ENCODE measurements at places on chromosomes 16 and 17.

DNA sequence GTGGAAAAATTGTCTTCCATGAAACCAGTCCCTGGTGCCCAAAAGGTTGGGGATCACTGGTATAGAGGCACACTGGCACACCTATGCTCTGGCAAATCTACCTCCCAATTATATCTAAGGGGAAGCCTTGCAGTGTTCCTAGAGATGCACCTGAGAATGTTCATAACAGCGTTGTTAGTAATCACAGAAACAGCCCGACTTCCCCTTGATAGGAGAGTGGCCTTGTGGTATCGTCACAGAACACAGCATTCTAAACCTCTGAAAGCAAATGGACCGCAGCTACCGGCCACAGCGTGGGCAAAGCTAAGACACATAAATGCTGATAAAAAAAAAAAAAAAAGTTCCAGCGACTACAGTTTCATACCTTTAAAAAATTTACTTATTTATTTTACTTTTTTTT, 39.1 kb upstream of the ADGRG1 start:
- DNase-seq = no peak

DNA sequence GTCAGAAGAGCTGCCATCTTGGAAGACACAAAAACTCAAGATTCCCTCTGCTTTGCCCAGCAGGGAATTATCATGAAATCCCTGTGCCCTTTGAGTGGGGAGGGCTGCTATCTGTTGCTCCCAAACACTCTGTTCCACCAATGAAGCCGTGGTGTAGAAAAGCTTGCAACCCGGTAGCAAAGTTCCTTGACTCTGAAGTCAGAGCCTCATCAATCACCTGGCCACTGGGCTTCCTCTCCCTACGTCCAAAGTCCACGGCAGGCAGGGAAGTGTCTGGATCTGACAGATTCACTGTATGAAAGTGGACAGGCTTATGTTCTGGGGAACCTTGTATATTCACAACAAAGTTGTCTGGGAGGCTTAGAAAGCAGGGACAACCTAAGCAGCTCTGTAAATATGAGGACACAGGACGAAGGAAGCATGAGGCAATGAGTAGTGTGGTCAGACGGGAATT, 343.3 kb downstream of the SLC39A11 start:
- DNase-seq = no peak

- DNase-seq = no peak
These were observed 220.8 kb upstream of the MON1B start for GRCh38 chr16:76970087-76970744.

DNA sequence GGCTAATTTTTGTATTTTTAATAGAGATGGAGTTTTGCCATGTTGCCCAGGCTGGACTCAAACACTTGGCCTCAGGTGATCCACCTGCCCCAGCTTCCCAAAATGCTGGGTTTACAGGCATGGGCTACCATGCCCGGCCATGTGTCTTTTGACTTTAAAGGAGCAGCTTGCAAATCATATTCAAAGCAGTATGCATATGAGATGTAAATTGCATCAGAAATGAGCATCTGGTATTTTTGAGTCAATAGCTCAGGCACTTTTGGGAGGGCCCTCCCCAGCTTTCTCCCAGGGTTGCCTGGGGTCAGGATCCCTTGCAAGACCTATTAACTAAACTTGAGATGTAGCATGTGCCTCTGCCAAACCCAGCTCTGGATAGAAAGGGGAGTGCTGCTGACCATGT, 21.5 kb downstream of the EPOP start:
- no peak for DNase-seq

DNA sequence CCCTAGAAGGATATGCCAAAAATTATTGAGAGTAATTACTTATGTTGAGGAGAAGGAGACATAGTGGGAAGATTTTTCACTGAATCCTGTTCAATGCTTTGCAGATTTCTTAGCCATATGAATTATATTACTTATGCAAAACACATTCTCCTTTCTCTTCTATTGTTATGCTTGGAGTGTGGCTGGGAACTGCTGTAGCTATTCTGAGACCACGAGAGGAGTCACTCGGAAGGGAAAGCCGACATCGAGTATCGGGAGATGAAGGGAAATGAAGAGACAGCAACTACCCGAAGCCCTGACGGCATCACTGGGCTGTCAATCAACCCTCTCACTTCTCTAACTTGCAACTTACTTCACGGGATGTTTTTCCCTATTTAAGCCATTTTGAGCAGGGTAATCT, 39.6 kb downstream of the STX8 start:
- no peak for DNase-seq

DNA sequence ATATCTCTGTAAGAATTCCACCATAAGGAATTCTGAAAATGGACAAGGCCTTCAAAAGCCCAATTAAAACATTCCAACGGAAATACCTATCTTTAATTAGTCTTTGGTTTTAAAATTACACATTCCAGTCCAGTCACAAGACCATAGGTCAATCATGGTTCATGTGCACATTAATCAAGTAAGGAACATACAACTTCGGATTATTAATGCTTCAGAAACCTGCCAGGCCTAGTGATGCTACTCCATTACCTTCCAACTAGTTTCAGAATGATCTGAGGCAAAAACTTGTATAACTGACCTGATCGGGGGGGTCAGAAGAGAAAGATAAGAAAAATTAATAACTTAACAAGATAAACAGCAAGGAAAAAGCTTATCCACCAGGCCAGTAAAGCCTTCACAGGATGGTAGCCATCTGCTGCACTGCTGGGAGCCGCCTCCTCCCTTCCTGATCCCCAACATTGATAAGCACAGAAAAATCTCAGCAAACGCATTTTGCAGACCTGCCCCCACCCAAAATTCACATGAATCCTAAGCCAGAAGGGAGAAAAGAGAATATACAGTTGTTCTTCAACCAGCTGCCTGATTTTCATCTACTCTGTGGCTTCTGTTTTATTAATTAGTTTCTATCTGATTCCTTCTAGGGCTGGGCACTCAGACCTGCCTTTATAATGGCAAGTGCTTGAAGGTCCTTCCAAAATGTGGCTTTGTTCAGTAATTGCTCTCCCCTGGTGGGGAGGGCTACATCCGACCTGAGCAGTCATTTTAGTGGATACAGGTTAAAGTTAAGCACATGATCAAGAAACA, 6.0 kb downstream of the SDR42E1 start:
- no peak for DNase-seq

GRCh38 chr16:88358023-88358420, 24.7 kb upstream of the ZNF469 start:
- no peak for DNase-seq

GRCh38 chr16:1991948-1992703, 2.4 kb downstream of the SYNGR3 start:
- peak; percentile 97 for DNase-seq

- no peak for DNase-seq
These were observed 8.6 kb downstream of the RPUSD1 start for GRCh38 chr16:779561-779960.

DNA sequence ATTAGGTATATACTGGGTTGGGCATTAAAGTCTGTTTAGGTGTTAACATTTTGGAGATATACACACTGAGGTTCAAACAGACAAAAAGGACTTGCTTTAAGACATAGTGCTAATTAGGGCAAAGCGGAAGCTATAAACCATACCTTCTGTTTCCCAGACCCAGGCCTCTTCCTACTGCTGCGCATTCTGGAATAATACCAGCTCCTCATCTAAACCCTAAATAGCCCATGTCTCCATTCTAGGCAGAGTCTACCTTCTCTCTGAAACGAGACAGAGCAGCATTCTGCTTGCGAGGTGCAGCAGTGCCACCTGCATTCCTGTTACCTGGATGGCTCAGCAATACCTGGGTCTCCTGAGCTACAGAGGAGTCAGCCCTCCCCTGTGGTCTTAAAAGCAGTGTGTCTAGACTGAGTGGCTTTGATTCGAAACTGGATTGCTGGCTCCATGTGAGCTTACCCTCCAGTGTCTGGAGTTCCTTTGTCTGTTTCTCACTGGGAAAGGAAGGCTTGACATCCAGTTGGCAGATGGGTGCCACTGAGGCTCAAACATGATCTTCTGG, 6.4 kb downstream of the YPEL2 start:
- no peak for DNase-seq

GRCh38 chr17:57136355-57136754, 51.3 kb downstream of the AKAP1 start:
- DNase-seq = no peak

GRCh38 chr16:81664153-81664552, 114.9 kb upstream of the PLCG2 start:
- no peak for DNase-seq

GRCh38 chr17:51888816-51889215, 269.7 kb downstream of the CA10 start:
- DNase-seq = no peak

DNA sequence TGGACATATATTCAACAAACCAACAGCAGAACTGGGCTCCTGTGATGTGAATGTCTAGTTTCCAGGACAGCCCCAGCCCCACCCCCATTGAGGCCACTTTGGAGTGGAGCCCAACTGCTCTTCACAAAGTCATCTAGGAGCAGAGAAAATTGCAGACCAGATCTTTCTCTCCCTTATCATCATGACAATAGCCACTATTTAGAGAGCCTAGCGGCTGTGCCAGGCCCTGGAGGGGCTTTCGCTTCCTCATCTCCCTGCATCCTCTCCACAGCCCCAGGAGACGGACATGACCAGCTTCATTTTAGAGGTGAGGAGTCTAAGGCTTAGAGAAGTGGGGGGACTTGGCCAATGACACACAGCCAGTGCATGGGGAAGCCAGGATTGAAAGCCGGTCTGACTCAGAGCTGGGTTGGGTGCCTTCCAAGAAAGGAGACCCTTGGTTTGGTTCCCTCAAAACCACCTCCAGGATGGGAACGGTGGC, 1.4 kb downstream of the PRSS8 start:
- no peak for DNase-seq

DNA sequence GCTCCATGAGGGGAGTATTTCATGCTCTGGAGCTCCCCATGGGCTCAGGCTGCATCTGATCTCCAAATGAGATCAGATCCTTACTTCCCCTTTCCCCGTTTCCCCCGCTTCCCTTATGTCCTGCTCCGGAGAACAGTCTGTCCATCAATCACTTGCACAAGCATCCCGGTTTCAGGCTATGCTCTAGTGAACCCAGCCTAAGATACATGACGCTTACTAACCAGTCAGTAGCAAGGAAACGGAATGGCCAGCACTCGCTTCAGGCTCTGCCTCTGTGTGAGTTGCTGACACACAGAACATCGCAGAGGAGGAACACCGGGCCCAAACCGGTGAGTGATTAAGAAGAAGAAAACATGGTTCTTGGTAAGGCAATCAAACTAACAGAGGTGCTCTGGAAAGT, 9.4 kb upstream of the ATP5MC1 start:
- no peak for DNase-seq

GRCh38 chr17:2239170-2239551, 64.4 kb downstream of the SMG6 start:
- no peak for DNase-seq

- DNase-seq = no peak
These were observed 23.8 kb downstream of the KDM8 start for GRCh38 chr16:27226976-27227705.

- no peak for DNase-seq
These were observed 4.6 kb upstream of the DRC7 start for GRCh38 chr16:57689762-57690558.

GRCh38 chr16:1497014-1497598, 3.9 kb downstream of the TELO2 start:
- DNase-seq = no peak

DNA sequence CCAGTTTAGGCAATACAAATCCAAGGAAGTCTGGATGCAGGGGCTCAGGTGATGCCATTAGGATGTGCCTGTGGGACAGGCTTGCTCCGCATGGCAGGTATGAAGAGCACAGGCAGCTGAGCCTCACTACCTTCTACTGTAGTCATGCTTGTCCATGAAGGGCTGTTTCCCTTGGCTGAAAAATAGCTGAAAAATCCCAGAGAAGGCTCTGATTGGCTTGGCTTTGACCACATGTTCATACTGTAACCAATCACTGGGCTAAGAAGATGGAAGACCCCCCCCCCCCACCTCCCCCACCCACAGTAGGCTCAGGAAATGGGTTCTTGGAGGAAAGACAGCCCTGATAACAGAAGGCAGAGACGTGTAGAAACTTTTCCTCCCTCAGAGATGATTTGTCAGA, 66.5 kb upstream of the LGALS9 start:
- no peak for DNase-seq

DNA sequence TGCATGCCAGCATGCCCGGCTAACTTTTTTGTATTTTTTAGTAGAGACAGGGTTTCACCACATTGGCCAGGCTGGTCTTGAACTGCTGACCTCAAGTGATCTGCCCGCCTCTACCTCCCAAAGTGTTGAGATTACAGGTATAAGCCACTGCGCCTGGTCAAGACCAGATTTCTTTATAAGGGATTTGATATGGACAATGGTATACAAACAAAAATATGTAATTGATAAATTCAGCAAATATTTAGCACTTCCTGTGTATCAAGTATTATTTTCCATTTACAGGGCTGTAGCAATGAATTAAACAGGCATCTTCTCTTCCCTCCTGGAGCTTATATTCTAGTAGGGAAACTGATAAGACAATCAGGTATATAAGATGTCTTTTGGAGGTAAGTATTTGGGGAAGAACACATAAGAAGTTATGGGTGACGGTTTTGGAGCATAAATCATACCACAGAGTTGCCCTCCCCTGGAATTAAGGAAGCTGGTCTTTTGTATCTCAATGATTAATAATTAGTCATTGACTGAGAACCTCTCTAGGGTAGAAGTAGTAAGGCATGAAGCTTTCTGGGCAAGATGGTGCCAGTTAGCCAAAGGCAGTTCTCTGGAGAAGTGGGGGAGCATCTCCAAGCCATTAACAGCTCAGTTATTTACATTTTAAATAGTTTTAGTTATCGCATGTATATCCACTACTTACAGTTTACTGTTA, 35.8 kb downstream of the TANC2 start:
- DNase-seq = no peak

DNA sequence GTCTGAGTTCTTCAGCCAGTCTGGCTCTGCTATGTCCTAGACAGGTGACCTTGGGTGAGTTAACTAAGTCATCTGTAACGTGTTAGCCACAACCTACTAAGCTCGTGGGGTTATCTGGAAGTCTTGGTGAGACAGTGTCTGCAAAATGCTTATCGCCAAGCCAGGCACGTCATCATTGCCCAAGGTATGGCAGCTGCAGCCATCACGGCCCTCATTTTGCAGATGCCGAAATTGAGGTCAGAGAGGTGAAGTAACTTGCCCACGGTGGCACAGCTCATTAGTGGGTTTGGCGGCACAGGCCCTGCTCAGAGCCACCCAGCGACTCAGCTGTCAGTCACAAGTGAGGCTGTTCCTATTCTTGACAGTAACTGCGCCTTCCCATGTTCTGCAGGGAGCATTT, 79.8 kb downstream of the CMIP start:
- DNase-seq = no peak

All from stimulated activated CD4-positive, alpha-beta T cell treated with anti-CD3 and anti-CD28 coated beads, Interleukin-1b, Interleukin-23, amount 100 ng/mL, for 24 hours (primary cell).